Nucleus accumbens (tissue), 56 donors: ENCODE measurements at places on chromosomes 6 and 20.

GRCh38 chr6:21045135-21045700 is 511.0 kb downstream of the CDKAL1 start:
- no peak for DNase-seq

DNA sequence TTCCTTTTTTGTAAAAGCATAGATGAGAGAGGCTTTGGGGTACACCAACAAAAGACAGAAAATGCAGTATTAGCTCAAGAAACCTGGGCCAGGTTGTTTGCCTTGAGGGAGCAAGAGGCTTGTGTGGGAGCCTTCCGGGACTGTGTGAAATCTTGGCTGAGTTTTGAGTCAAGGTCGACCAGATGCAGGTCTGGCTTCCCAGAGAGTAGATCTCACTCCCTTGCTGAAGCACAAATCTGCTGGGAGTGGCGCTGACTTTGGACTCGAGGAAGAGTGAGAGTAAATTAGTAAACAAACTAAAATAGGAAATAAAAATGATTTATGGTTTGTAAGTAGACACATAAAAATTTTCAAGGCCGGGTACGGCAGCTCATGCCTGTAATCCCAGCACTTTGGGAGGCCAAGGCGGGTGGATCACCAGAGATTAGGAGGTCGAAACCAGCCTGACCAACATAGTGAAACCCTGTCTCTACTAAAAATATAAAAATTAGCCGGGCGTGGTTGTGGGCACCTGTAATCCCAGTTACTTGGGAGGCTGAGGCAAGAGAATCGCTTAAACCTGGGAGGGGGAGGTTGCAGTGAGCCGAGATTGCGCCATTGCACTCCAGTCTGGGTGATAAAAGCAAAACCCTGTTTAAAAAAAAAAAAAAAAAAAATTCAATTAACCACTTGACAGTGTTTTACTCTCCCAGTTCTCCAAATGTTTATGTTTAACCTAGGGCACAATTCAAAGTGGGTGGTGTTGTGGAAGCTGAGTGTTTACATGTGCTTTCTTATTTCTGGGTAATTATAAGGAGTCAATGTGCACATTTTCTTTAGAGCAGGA is 27.7 kb upstream of the EDN1 start:
- DNase-seq, result no peak

DNA sequence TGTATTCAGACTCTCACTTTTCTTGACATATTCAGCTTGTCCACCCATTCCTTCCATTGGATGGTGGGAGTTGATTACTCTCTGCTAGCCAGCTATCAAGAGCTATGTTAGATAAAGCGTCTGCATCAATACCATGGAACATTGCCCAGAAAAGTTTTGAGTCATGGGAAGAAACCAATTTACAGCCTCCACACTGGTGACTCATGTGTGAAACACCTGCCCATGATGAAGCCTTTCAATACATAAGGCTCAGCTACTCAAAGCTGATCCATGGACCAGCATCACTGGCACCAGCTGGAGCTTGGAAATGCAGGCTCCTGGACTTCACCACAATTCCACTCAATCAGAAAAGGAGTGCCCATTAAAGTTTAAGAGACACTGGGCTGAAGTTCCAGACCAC is 16.1 kb downstream of the PLA2G7 start:
- no peak for DNase-seq

DNA sequence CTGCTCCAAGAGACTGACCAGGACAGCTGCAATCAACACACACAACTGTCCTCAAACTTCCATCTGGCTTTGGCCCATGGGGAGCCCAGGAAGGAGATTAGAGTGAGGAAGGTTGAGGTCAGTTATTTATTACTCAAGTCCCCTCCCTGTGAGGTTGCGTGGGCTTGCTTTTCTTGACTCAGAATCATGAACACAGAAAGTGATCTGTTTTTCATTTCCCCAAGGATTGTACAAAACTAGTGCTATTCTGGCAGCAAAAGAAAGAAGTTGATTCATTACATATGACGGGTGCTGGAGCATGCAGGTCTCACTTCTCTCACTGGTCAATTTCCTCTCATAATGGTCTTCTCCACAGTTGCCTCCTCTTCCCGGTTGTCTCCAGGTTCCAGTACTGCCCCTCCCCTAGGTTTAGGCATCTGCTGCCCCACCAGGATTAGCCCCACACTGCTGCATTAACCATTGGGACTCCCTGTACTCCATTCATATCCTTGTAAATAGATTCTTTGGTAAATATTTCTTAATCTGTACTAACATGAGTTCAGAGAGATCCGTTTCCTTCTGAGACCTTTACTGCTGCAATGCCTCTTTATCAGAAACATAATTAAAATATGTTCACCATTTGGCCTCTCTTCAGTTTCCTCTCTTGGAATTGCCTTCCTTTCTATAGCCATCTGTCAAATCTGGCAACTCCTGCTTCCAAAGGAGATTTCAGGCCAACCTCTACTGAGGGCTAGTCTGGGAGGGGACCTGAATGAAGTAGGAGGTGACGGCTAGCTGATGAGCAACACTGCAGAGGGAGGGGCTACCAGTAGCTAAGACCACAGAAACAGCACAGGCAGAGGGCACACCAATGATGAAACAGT is 888.8 kb downstream of the QKI start:
- DNase-seq, result no peak

GRCh38 chr20:57624124-57624523 is 3.9 kb upstream of the ZBP1 start:
- no peak for DNase-seq

DNA sequence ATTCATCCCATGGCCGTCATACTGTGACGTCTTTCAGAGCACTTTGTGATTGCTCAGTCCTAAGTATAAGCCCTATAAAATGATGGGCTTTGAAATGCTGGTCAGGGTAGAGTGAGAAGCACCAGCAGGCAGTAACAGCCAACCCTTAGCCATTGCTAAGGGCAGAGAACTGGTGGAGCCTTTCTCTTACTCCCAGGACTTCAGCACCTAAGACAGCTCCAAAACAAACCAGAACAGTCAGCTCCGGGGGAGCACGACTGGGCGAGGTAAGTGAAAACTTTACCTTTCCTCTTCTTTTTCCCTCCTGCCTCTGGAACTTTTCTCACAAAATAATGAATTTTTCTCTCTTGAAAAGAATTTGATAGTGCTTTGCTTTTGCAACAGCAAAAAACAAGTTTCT is at the start of gene VIP:
Gene VIP (plus strand): TSS at position 104 of the 400 bp plus-strand sequence. CDS start 1,381 bp downstream, outside the sequence.
- DNase-seq, result no peak
